ENCODE measurements at places on chromosomes 4 and X.

DNA sequence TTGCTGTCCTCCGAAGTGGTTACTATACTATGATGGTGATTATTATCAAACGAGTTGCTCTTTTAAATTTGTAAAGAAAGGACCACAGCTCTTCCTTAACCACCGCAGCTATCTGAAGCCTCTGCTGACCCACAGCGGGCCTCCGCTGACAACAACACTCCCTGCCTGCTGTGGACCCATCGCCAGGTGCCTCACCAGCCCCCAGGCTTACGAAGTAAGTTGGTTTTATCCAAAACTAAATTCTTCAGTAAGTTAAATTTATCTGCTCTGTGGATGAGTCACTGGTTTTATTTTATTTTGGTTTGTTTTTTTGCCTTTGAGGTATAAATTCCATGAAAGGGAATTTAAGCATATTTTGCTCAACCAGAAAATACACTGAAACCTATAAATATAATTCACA is 54.7 kb downstream of the SLC9A6 start:
- no peak for DNase-seq

DNA sequence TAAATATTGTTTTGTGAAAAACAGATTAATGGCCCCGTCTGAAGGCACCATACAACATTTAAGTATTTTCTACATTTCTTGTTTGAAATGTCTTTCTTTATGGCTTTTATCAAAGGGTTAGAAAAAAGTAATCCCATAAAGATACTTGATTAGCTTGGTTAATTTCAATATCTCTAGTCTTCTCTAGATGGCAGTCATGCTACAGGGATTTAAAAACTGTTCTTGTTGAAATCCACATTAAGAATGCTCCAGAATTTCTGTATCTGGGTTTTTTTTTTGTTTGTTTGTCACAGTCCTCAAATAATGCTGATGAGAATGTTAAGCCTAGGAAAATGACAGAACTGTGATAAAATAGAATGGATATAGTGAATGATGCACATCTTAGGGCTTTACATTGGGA is 109.0 kb upstream of the AADAT start:
- no peak for DNase-seq

DNA sequence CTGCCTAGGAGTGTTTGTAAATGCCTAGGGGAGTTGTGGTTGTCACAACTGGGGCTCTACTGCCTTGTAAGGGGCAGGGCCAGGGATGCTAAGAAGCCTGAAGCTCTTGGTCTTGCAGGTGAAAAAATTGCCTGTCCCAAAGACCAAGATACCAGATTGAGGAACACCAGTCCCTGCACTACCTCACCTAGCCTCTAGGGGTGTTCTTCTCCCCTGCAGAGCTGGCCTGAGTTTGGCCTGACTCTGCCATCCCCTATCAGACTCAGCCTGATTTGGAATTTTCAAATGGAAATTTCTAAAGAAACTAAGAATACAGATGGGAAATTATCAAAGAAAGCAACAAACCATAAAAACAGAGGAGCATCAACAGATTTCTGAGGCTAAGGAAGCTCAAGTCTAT is 90.4 kb downstream of the ZC4H2 start:
- DNase-seq, result no peak

DNA sequence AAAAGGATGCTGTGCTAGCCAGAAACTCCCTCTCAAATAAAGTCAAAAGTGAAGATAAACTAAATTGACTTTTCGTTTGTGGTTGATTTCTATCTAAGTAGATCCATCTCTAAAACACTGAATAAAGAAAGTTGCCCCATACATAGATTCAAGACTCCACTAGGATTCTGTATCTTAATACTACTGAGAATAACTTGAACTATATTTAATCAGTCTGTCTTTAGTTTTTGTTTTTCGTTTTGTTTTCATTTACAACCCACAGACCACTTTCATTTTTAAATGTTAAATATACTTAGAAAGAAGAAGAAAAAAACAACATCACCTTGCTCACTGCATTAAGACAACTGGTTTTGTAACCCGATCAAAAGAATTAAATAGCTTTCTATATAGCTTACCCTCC is 655.0 kb downstream of the RPA4 start:
- DNase-seq, result no peak

DNA sequence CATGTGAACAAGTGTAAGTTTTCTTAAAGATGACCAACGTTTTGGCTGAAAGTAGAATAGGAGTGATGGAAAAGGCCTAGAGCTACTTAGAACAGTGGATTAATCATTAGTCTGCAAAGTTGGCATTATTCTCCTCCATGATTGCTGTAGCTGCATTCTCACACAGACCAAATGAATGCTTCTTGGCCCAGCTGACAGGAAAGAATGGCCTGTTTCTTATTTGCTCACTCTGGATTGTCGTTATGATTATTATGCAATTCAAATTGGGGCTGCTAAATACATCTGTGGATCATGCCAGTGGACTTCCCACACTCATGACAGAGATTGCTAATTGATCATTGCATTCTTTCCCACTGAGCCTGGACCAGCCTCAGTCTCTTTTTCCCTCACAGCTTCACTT is 285.0 kb downstream of the STIM2 start:
- no peak for DNase-seq

- peak; percentile 67 for DNase-seq
Observed at GRCh38 chr4:138697851-138698250, 317.7 kb upstream of the NOCT start.

DNA sequence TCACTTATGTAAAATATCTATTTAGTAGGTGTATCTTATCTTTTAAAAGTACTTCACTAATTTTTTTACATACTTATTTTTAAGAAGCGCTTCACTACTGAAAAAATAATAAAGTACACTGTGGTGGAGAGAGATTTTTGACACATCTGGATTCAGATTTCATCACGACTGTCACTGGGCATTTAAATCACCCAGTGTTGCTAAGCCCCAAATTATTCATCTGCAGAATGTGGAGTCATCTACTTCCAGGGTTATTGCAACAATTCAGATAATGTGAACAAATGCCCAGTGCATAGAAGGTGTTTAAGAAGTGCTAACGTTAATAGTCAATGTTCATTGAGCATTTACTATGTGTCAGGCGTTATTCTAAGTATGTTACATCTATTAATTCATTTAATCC is 41.8 kb downstream of the AASDH start:
- no peak for DNase-seq

DNA sequence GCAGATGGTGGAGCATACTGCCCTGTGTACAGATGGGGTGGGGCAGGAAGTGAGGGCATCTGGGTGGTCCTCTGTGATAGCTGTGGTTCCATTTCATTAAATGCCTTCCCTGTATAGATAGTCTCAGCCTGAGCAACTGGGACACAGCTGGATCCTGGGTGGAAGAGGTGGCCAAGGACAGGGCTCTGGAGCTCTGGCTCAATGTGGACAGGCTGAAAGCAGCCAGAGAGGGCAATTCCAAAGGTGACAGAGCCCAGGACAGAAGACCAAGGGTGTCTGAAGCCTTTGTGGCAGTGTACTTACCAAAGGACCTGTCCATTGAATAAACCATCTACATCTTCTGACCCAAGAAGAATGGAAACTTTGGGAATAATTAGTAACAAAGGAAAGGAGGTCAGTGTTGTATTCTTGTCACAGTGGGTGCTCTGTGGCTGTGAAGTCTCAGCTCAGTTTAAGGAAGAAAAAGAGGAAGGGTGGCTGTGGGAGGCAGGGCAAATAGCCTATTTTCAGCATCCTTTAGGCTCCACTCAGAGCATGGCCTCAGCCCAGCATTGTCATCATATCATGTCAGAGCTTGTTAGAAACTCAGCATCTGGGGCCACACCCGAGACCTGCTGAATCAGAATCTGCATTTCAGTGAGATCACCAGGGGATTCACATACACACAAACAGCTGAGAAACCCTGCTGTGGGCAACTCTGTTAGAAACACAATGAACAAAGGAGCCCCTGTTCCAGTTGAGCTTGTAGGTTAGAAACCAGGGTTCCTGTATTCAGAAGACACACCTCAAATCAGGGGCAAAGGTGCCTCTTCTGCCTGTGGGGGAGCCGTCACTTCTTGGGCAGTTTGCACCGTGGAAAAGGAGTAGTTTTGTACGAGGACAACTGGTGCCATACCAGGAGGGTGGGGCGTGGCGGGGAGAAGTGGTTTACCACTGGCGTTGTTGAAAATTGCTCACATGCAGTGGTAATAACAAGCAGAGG is 168.6 kb downstream of the PTTG2 start:
- DNase-seq, result no peak

DNA sequence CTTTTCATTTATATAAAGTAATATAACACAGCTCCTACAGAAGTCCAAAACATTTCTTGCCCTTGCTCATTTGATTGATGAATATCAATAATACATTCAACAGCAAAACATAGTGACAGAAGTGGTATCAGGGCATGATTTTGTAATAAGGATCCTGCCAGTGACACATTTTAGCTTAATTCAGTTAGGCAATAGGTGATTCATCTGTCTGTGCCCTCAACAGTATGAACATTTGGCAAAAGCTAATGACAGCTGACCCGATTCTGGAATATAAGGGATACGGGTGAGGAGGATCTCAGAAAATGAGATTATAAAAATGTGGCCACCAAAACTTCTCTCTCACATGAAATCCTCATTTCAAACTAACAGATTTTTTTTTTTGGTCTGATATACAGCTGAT is 294.0 kb downstream of the CAMK2D start:
- no peak for DNase-seq

DNA sequence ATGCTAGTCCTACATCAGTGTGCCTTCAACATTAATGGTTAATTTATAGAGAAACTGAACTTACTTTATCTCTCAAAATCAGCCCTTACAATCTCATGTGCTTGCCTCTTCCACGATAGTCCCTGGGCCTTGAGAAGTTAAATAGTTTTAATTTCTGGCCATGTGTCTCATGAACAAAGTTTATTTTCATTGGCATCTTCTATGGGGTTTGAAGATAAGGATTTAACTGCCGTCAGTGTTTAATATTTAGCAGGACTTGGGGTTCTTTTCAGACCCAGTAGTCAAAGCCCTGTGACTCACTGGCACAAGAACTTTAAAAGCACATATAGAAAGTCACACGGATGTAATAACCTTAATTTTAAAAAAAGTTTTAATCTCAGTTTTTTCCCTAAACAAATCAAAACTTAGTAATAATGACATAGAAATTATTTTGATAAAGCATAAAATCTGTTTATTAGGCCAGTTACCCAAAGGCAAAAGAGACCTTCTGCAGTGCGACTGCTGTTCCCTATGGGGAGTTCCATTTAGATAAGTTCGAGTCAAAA is 10.1 kb upstream of the MPP1 start:
- DNase-seq, result no peak

- no peak for DNase-seq
Observed at GRCh38 chr4:182280436-182281111, 37.4 kb downstream of the TENM3 start.

GRCh38 chr4:19857380-19857779 is 394.3 kb upstream of the SLIT2 start:
- peak; percentile 23 for DNase-seq

DNA sequence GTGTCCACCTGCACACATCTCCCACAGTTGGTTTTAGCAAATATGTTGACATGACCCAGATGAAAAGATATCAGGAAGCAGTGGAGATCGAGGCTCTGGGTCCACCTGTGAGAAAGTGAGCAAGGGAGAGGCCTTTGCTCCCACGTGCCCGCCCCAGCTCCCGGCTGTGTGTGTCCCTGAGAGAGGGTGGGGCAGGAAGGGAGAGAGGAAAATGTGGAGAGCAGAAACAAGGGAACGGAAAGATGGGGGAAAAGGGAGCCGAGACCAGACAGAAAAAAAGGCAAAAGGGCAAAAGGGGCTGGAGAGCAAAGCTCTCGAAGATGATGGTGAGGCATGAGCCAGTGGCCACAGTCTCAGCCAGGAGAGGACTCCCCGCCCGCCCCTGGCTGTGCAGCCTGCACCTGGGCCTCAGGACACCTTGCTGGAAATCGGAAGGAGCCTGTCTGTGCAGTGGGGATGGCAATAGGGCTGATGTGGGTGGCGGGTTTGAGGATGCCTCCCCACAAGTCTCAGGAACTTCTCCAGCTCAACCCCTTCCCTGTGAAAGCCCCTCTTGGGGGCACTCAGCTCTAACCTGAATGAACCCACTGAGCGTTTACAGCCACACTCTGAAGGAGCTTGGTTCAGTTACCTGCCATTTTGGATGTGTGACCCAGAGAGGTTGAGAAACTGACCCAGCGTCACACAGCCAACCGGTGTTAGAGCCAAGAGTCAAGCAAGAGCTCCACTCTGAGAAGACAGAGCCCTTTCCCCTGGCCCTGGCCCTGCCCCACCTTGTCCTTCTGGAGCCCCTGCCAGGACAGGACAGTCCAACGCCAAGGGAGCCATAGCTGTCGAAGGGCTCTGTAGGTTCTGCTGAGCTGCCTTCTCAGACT is 20.3 kb upstream of the MSX1 start:
- DNase-seq, result no peak

DNA sequence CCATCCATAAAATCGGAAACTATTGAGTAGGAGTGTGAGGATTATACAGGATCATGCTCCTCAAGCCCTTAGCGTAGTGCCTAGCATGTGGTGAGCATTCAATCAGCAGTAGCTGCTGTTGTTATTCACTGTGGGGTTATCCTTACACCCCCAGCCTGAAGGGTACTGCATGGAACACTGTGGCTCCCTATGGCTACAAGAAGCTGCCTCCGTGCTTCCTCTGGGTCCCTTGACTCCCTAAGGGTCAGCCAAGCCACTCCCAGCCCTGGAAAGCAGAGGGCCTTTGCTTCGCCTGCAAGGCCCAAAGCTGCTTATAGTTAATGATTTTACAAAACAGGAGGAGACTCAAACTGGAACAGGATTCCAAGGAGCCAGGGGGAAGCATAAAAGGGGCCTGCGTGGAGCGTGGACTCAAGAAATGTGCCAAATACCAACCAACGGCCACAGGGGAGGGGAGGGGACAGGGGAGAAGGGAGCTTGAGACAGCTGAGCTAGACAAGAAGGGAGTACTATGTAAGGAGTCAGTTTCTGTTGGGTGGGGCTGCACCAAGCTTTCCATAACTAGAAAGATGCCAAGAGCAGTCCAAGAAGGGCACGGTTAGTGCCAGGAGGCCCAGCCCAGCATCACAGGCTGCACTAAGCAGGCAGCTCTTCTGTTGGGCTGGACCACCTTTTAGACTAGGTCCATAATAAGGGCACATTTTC is 15.9 kb downstream of the SEPTIN6 start:
- no peak for DNase-seq

- peak; percentile 23 for DNase-seq
Observed at GRCh38 chrX:72121383-72121782, 10.3 kb downstream of the RTL5 start.

DNA sequence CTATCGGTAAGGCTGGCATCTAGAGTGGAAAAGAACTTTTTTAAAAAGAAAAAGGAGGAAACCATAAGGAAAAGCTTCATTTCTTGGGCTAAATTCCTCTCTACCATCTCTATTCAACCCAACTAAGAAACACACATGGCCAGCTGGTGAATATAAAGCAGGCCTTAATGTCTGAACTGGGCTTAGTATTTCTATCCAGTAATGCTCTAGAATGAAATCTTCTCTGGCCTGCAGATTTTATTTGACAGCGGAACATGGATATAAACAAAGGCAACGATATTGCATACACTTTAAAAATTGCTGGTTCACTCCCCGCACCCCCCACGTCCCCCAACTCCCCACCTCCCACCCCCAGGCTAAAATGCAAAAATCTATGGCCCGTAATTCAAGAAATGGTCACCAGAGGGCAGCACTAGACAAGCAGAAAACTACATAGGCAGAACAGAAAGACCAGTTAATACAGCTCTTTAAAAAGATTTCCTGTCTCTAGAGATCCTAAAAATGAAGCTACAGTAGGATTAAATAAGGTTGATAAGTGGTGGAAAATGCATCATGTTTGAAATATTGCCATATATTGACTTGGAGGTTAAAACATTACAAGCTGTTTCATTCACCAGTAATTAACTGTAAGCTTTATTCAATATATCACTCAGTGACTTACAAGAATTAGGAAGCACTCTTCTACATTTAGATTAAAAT is 155.2 kb upstream of the GALNT7 start:
- DNase-seq, result no peak

All from AG04450 (cell line).